ENCODE measurements at places on chromosomes 2 and 18.

- no peak for DNase-seq
These were observed 93.8 kb upstream of the LDAH start for GRCh38 chr2:20916604-20917286.

DNA sequence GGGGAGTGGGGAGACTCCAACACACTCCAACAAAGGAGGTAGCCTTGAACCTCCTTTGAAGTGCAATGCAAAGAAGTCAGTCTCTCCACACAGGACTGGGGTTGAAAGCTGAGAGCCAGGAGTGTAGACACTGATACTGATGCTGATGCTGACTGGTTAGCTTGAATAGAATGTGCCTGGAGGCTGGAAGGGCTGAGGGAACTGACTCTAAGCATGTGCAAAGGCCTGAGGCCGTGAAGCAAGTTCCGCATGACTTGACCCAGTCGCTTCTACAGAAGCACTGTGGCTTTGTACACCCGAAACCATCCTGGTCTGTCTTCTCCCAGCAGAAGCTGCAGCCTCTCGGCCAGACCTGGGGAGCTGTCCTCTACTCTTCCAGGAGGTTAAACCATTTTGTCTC is 10.4 kb downstream of the FOXI3 start:
- DNase-seq = no peak

DNA sequence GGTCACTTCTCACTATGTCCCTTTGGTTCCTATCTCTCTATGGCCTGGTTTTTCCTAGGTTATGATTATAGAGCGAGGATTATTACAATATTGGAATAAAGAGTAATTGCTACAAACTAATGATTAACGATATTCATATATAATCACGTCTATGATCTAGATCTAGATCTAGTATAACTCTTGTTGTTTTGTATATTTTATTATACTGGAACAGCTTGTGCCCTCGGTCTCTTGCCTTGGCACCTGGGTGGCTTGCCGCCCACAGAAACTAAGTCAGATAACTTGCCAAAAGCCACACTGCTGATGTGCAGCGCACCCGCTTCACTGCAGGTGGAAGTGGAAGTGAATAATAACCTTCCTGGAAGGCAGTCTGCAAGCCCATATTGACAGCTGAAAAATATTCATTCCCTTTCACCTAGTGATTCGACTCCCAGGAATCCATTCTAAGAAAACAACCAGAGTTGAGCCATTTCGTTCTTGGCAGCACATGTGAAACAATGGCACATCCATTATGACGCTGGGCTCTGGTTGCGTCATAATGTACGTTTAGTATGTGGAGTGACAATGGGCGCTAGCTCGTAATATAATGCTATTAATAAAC is 725 bp upstream of the ANKRD53 start:
- DNase-seq = no peak

DNA sequence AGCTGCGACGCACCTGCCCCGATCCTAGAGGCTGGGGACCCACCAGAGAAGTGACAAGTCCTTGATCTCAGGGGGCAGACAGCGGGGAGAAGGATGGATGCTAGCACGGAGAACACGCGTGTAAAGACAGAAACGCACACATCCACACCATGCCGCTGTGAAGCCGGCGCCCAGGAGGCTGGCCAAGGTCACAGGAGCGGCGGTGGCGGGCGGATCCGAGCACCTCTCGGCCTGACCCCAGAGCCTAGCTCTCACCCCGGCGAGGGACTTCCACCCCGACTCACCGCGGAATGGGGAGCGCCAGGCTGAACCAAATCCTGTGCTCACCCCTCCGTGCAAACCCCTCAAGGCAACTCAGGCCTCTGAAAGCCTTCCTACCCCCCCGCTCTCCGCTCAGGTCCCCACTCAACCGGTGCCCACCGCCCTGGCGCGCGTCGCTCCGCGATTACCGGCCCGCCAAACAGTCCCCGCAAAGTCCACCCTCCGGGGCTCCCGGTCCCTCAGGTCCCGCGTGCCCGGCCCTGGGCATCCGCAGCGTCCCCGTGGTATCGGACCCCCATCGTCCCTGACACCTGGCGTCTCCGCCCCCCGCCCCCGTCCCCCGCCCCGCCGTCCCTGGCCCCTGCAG is 460 bp upstream of the LRRFIP1 start:
- DNase-seq = no peak

DNA sequence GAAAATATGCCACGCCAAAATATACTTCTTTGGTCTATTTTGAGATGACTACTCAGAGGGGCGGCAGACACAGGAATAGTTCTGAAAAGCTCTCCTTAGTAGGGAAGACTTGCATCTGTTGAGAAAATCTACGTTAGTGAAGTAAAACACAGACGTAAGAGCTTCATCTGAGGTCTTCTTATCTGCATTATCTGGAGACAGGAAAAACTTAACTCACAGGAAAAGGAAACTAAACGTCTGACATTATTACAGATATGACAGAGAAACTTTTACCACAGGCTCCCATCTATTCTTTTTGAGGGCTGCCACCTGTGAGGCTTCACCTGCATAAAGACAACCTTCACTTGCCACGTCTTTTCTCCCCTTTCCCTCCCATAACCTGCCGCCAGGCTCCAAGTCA is 1295.7 kb downstream of the LRP1B start:
- no peak for DNase-seq

GRCh38 chr18:23196119-23197007 is 61.1 kb downstream of the CABLES1 start:
- DNase-seq = no peak

DNA sequence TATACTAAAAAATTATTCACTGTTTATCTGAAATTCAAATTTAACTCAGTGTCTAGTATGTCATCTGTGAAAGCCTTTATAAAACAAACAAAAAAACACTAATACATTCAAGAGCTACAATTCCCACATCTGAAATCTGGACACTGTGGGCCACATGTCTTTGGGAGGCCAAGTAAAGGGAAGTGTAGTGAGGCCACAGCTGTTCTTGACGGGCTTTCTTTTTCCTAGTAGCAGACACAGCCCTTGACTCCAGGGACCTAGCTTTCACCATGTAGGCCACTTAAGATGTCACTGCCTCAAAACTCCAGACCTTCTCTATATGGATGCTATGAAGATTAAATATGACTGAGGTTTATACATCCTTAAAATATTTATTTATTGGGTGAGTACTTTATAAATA is 91.1 kb downstream of the RBMS1 start:
- no peak for DNase-seq

DNA sequence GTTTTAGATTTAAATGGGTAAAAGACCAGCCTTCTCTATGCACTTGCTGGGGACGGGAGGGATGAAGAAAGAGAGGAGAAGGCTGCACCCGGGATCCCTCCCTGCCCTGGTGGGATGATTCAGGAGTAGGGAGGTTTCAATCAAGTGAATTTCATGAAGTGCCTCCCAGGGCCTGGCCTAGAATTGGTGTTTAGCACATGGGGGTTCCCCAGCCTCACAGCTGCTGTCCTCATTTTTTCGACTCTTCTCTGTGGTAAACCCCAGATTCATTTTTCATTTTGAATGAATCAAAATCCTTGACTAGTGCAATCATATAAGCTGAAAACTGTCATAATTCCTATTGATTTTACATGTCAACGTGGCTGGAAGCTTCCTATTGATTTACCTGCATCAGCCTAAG is 81.1 kb downstream of the LPIN1 start:
- DNase-seq = peak; percentile 5

GRCh38 chr2:9033385-9034168 is 30.1 kb upstream of the MBOAT2 start:
- no peak for DNase-seq

DNA sequence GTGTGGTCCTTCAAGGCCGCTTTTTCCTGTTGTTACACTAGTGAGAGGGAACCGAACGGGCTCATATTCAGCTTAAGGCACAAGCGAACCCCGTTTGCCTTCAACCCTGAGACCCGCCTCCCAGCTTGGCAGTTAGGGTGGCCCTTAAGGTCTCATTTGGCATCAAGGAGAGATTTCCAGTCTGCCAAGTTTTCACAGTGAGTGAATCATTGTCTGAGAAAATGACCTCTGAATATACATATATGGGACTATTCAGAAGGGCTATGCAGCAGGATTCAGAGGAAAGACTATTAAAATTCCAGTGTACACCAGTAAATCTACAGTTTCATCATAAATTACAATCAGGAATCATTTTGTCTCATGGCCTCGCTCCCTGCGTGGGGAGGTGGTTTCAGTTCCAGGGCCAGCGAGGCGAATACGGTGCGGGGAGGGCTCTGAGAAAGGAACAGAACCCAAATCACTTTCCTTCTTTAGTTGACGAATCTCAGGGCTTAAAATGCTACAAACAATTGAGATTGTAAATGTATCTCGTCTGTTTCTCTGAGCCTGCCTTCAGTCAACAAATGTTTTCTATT is 231.4 kb downstream of the FAM210A start:
- DNase-seq = no peak

DNA sequence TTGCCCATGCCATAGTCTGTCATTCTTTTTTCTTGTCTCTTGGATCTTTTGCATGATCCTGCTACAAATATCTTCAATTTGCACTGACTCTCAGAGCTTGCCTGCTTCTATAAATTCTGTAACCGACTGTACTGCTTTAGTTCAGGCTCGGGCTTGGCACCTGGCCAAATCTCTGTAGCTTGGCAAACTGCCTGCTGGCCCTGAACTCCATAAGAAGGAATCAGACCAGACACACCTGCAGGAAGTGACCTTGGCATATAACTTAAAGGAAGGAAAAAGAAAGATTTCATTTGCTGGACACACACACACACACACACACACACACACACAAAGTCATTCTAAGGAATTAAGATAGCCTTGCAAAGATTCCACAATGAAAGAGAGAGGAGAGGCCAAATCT is 291.2 kb upstream of the DDX18 start:
- DNase-seq = no peak

DNA sequence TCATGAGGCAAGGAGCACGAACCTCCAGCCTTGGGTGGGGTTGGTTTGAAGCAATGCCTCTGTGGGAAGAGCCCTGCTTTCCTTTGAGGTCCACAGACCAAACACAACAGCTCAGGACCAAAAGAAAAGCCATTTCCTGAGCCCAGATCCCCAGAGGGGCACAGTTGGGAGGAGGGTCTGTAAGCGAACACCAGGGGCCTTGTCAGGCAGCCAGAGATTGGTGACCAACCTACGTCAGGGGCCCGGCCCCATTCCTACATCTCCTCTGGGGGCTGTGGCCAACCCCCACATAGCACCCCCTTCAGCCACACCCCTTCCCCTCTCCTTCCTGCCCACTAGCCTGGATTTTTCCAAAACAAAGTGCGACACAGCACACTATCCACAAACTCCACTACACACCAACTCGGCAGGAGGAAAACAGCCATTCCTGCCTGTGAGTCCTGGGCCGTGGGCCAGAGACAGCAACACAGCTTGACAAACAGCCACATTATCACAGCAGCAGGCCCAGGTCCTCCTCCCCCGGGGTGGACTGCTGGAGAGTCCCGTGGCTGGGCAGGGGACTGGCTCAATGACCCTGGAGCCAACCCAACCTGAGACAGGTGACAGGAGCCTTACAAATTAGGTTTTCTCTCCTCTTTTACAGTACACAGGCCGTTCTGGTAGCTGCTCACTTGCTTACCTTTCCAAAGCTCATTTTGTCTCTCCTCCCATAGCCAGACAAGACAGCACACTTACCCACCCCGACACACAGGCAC is 98.8 kb downstream of the TNS1 start:
- DNase-seq = no peak

DNA sequence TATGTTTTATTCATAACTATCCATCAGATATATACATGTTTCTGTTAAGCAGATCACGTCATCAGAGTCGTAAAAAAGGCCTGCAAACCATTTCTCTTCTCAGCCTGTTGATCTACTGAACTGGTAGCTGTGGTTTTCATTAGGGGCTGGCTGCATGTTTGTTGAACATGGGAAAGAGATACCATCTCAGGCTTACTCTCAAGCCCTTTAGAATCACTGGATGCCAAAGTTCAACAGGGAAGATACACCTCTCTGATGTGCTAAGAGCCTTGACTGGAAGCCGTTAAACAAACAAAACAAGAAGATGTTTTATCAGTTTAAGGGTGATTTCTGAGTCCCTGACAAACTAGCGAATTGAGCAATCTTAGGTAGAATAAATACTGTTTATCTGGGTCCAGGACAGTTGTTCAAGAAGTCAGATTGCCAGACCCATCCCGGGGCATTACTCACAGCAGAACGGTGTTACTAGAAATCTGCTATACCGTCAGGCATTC is 94.5 kb upstream of the LMAN1 start:
- DNase-seq = no peak

DNA sequence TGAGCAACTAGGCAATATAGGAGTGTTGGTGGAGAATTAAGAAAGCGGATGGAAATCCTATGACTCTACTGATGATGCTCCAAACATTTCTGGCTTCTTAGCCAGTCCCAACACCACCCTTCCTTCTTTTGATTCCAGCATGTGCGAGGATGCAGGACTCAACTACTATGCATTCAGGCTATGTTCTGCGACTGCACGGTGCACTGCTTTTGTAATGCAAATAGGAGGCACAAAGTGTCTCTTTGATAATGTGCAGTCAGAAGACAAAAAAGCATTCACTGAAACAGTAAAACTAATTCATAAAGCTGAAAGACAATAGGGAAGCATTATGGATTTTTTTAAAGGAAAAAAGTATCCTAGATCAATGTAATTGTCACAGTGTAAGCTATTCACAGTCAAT is 106.7 kb downstream of the MEIS1 start:
- no peak for DNase-seq

GRCh38 chr18:49456794-49457193 is 3.7 kb downstream of the DYM start:
- no peak for DNase-seq

DNA sequence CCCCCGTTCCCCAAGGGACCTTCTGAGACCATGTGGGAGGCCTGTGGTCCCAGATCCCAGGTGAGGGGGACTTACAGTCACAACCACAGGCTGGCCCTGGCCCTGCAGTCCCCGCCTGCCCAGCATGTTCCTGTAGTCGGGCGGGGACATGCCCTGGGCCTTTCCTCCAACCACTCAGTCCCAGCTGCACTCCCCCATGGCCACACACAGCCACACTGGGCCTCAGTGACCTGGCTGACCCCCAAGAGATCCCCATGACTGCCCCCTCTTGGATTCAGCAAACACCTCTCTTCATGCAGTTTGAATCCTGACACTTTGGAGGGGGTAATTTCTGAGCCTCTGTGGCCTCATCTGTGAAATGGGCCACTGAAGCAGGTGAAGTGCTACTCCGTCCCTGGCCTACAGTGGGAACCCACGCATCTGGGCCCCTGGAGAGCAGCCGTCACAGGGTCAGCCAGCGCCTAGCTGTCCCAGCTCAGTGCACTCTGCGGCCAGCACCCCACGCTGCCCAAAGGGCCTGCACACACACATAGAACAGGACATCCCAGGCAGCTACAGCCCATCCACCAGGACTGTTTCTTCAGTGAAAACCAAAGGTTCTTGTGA is 12.7 kb upstream of the ARHGEF4 start:
- no peak for DNase-seq
